ENCODE measurements at places on chromosomes 2 and 18.

DNA sequence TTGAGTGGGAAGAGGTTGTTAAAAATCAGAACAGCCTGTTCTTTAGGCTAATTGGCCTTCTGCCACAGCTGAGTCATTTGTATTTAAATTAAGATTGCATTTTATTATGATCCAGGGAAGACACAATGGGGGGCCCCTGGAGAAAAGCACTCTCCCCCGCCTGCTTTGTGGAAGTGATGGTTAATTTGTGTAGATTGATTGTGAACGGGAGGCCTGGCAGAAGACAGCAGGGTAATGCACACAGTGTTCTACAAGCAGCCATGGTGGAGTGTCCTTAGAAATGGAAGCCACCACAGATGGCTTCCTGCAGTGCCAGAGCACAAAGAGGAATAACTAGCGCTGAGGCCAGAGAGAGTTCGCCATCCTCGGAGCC is 19.6 kb downstream of the RAMP1 start:
- no peak for DNase-seq

DNA sequence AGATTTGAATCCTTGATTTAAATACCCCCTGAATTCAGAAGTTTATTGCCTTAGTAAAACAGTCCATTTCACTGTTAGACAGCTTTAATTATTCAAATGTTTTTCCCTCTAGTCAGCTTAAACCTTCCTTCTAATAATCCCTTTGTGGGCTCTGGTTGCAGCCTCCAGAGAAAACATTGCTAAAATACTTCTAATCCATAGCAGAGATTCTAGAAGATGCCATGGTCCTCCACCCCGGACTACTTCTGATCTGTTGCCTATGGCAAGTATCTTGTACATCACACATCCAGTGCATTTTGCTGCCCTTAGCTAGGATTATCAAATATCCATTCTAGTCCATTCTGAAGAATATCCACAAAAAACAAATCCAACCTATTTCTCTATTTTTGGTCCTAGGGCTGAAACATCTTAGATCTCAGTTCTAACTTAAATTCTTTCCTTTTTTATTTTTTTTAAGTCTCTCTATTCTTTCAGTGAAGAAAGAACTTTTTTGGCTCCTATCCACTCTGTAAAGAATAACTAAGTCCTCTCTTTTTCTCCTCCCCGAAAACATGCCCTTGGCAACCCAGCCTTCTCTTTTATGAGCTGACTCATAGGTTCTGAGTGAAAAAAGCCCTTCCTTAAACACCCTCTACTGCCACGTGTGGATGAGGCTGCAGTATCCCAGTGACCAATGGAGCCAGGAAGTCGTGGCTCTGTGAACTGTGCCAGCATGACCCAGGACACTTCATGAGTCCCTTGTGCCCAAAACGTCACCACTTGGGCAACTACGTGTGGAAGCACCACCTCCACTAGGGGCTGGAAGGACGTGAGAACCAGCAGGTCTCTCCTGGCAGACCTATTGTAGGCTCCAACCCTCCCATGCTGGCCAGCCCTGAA is 349.8 kb downstream of the TNS1 start:
- no peak for DNase-seq

DNA sequence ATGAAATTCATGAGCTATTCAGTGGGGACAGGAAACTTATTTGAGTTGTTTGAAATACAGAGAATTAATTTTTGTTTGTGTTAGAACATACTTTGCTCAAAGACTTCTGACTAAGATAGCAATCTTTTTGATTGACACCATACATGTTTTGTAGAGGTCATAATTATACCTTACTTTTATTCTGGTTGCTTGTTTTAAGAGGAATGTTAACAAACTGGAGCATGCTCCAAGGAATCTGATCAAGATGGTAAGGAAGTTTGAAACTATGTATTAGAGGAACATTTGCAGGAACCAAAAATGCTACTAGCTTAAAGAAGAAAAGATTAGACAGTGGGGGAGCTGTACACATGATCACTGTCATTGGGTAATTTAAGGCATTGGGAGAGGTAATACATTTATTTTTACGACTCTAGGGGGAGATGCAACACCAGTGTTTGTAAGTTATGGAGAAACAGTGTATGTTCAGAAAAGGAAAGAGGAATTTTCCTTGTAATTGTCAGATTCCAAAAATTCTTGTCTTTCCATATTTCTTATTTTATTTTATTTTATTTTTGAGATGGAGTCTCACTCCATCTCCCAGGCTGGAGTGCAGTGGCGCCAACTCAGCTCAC is 8.0 kb downstream of the AGFG1 start:
- no peak for DNase-seq

DNA sequence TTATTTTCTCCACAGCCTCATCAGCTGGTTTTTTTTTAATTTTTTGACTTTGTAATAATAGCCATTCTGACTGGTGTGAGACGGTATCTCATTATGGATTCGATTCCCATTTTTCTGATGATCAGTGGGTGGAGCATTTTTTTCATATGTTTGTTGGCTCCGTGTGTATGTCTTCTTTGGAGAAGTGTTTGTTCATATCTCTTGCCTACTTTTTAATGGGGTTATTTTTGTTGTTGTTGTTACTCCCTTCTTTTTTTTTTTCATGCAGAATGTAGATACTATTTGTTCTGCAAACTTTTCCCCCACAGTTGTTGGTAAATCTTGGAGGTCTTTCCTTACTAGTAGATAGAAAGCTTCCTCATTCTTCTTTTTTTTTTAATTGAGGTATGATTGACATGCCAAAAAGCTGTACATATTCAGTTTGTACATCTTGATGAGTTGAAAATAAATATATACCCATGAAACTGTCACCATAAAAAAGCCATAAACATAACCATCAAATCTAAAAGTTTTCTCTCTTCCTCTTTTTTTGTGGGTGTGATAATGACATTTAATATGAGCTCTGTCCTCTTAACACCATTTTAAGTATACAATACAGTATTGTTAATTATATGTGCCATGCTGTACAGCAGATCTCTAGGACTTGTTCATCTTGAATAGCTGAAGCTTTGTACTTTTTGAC is 21.8 kb upstream of the NT5DC4 start:
- DNase-seq, result no peak

DNA sequence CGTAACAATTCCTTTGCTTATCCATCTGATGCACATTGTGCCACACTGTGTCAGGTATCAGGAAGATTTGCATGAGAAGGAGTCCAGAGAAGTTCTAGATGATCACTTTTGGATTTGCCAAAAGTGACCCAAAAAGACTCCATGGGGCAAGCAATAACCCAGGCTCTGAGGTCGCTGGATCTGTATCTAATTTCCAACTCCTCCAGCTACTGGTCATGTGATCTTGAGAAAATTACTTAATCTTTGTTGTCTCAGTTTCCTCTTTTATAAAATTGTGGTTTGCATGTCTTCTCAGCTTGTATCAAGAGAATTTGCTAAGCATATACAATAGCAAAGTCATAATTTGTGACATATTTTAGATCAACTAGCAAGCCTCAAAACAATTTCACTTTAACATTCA is 61.3 kb upstream of the ITGA4 start:
- no peak for DNase-seq

DNA sequence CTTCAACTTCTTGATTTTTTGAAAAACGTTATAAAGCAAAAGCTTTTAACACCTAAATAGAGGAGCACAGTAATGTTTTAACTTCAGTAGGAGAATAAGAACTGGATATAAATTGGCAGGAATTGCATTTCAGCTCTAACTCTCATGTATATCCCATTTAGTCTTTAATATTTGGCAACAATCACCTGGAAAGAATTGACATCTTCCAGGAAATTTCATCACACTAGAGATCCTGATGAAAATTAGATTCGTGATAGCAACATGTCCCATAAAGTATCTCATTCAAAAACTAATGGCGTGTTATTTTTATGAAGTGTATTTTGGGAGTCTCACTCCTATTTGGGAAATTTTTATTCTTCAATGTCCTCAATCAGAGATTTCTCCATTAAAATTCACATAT is 131.1 kb upstream of the DNAJC10 start:
- no peak for DNase-seq

DNA sequence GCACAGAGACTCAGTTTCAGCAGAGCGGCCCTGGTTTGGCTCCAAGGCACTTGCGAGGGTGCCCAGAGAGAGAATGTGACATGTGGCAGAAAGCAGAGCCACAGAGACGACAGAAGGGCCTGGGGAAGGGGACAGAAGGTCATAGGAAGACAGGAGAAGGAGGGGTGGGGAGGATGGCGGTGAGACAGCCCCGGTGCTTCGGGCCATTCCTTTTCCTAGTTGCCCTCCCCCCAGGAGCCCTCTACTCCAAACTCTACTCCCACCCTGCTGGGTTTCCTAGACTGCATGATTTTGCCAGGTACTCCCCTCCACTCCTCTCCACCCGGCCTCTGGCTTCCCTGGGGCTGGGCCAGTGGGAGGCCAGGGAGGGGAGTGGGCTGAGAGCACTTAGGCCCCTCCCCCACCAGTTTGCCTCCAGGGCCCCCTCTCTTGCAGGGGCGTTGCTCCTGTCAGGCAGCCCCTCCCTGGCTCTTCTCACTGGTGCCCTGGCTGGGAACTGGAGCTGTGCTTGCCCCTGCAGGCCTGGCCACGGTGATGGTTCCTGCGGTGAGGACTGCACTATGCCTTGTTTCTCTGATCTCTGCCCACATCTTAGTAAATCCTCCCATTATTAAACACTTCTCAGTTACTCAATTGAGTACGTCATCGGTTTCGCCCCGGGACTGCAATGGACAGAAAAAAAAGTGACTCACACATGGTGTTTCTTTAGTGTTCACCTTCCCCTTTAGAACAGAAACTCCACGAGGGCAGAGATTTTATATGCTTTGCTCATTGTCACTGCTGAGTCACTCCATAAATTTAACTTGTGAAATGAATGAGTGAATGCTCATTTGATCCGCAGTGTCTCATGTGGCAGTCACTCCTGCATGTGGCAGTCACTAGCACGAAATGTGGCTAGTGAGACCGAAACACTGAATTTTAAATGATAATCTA is 58.7 kb upstream of the SP3 start:
- no peak for DNase-seq

DNA sequence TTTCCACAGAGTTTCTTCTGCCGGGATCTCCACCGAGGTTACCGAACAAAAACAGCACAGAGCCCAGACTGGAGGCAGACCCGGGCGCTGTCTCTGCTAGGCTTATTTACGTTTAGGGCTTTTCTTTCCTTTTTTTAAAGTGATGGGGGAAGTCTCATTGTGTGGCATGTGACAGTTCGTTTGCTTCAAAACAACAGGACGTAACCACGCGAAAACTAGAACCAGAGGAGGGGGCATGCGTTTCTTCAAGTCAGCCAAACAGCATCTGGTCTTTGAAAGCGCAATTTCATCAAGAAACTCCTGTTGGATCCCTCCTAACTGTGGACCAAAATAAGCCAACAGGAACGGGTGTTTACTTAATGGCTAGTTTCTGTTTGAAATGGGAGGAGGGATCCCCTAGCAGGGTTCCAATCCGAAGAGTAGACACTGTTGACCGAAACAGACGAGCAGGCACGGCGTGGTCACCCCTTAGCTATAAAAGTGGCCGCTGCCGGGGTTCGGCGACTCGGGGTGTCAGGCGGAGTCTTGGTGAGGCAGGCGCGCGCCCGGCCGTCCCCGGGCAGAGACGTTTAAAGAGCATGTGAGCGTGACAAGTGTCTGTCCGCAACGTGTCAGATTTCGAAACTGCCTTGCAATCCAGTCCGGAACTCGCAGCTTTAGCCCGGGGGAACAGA is 997 bp upstream of the TGIF1 start:
- no peak for DNase-seq

DNA sequence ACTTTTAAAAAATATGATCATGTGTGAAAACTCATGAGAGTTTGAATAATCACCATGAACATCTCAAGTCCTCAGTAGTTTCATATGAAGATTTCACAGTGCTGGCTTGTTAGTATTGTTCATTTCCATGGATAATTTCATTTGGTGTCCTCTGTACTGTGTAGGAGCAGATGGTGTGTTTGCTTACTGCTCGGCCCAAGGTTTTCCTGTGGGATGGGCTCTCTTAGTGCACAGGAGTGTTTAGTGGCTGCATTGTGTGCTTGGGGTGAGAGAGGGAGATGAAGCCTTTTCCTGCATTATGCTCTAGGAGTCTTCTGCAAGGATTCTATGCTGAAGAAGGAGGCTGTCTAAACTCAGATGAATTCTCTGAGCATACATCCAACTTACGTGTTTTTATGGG is 270.6 kb downstream of the SOCS6 start:
- no peak for DNase-seq

- no peak for DNase-seq
These were observed at the start of gene TNFAIP6 for GRCh38 chr2:151357359-151357758. TSS of gene TNFAIP6 (plus strand) at chr2:151357592. CDS start at chr2:151357667, 75 bp downstream.

Data from NCI-H187 treated with DMSO at 0.1 percent for 48 hours (cell line).